T-helper 22 cell (primary cell): ENCODE measurements at places on chromosomes 1 and 21.

GRCh38 chr1:243819438-243819839 lies 30.6 kb downstream of the AKT3 start:
- no peak for DNase-seq

- no peak for DNase-seq
Measured at GRCh38 chr1:8540261-8540941, 222.5 kb downstream of the SLC45A1 start.

- no peak for DNase-seq
Measured at GRCh38 chr1:31441558-31441957, 28.5 kb downstream of the SERINC2 start.

DNA sequence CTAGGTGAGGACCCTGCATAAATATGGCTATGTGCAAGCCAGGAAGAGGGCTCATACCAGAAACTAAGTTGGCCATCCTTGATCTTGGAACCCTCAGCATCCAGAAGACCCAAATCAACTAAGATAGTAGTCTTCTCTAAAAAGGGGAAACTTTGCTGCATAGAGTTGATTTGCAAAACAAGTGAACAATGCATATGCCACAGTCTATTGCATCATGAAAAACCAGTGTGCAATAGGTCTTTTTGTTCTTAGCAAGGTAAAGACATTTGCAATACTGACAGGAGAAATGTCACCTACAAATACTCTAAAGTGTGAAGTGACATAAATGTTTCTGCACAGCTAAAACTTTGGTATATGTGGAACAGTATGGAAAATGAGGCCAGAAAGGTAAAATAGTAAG lies 2.0 kb upstream of the IFI16 start:
- no peak for DNase-seq

DNA sequence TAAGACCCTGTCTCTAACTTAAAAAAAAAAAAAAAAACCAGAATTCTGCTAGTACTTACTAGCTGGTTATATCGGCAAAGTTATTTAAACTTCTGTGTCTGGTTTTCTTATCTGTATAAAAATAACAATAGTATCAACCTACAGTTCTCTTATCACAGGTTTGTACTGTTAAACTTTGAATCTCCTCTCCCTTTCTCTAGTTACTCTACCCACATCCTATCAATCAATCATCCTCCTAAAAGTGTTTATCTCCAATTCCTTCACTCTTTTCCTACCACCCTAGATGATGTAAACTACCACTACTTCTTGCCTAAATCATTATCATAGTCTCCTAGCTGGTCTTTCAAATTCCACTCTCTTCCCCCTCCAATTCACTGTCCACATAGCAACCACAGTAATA lies 27.6 kb downstream of the USP33 start:
- DNase-seq = no peak

DNA sequence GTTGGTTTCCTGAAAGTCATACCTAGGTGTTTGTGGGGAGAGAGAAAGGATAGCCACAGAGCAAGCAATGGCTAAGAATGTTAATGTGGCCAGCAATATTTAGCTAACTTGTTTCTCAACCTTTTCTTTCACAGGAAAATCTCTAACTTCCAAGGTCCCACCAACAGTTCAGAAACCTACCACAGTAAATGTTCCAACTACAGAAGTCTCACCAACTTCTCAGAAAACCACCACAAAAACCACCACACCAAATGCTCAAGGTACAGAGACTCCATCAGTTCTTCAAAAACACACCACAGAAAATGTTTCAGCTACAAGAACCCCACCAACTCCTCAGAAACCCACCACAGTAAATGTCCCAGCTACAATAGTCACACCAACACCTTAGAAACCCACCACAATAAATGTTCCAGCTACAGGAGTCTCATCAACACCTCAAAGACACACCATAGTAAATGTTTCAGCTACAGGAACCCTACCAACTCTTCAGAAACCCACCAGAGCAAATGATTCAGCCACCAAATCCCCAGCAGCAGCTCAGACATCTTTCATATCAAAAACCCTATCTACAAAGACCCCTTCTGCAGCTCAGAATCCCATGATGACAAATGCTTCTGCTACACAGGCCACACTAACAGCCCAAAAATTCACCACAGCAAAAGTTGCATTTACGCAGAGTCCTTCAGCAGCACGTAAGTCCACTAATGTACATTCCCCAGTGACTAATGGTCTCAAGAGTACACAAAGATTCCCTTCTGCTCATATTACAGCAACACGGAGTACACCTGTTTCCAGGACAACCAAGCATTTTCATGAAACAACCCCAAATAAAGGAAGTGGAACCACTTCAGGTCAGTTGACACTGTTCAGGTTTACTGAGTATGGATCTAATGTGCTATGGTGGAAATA lies 15.3 kb downstream of the CD55 start:
- no peak for DNase-seq

- no peak for DNase-seq
Measured at GRCh38 chr21:30579346-30579745, 10.9 kb downstream of the KRTAP22-2 start.

DNA sequence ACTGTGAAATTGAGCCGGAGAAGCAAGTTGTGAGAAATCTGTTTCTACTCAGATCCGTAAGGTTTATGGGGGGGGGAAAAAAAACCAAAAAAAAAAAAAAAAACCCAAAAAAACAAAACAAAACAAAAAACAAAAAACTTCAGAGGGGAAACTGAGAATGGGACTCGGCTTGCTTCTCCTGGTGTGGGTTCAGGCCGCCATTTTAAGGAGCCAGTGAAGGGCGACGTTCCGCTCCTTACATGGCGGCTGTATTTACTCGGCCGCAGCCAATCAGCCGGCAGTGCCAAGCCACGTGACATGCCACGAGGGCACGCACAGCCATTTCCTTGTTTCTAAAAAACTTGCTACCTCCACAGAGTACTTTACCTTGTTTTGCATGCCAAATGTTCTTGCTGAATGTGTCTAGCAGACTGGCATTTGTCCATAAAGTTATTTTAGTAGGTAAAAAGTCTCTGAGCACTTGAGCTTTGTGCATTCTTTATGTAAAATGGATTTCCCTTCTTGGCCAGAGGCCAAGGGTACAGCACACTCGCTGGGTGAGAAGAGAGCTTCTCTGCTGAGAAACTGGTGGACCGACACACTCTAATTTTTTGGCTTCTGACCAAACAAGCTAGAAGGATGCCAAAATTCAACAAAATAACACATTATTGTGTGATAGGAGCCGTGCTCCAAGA lies 101.8 kb downstream of the NFIA start:
- no peak for DNase-seq

DNA sequence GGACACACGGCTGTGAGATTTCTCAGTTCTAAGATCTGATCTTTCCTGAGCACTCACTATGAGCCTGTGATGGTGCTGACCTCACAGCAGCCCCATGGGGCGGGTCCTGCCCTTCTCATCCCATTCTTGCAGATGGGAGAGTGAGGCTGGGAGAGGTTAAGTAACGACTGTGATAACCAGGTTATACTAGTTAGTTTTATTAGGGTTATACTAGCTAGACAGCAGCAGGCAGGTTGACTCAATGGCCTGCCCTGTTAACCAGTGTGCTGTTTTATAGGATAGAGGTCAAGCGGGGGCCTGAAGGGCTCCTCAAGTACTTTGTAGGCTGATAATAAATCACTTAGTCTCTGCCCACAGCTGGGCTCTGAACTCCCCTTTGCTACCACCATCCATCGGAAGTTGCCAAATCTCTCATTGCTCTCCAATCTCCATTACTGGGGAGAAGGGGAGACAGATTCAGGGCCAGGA lies 4.8 kb downstream of the CNTN2 start:
- no peak for DNase-seq

- DNase-seq = no peak
Measured at GRCh38 chr1:66552829-66553228, 18.9 kb downstream of the SGIP1 start.

DNA sequence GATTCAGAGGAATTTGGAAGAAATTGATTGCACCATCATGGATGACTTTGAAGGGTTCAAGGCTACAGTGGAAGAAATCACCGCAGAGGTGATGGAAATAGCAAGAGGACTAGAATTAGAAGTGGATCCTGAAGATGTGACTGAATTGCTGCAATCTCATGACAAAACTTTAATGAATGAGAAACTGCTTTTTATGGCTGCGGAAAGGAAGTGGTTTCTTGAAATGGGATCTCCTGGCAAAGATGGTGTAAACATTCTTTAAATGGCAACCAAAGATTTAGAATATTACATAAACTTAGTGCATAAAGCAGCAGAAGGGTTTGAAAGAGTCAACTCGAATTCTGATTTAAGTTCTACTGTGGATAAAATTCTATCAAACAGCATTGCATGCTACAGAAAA lies 698.6 kb downstream of the PLA2G4A start:
- DNase-seq = no peak

- DNase-seq = peak; percentile 65
Measured at GRCh38 chr1:12618965-12619791, 1.2 kb upstream of the DHRS3 start.

- no peak for DNase-seq
Measured at GRCh38 chr1:223456747-223457146, 63.5 kb downstream of the CCDC185 start.

- DNase-seq = no peak
Measured at GRCh38 chr1:219206350-219206749, 32.7 kb downstream of the LYPLAL1 start.

DNA sequence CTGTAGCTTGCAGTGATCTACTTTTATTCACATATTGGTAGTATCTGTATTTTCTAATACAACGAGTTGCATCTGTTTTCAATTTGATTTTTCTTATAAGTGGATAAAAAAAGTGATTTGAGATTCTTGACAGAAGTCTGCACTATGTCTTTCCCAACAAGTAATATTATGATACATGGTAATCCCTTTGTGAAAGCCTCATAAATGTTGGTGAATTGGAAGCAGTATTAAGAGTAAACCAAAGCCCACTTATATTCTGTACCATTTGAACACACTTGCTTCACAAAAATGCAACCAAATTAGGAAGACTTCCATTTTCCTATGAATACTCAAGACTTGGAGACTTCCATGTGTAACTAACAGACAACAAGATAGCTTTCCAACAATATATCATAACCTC lies 172.0 kb downstream of the HMCN1 start:
- no peak for DNase-seq

DNA sequence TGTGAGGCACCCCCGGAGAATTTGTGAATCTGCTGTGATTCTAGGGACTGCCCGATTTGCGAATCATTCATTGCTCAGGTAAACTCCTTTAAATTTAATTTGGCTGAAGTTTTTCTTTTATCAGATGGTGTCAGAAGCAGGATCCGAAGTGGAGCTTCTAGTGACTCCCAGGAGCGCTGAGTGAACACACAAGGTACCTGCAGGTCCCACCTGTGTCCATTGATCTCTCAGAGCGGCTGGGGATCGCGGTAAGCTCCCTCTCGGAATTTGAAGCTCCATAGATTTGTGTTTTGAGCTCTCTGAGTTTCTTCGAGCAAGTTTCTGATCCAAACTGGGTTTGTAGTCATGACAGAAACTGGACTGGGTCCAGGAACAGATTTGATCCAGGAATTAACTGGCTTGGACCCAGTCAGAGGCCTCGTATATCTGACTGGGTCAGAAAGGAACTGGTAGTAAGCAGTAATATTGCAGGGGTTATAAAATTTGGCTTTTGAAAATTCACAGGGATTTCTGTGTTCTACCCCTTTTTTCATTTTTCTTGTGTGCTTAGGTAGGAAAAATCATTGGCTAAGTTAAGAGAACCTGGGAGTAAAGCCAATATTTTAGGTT lies 56.2 kb upstream of the EDEM3 start:
- no peak for DNase-seq

DNA sequence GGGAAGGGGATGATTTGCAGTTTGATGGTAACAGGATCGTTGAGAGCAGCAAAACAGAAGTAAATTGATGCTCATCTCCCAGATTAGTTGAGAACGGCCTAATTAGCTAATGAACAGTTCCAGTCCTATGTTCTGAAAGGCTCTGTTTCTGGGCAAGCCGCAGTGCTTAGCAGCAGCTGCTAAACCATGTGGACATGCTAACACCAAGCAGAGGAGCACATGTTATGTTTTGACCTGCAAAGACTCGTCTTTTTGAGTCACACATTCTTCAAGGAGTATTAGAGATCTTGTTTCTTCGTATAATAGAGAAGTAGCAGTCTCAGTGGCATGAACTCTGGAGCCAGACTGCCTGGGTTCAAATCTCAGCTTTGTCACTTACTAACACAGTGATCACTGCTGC lies 58.1 kb downstream of the CACNA1E start:
- DNase-seq = no peak

GRCh38 chr1:4115191-4115900 lies 215.3 kb upstream of the C1orf174 start:
- DNase-seq = no peak

DNA sequence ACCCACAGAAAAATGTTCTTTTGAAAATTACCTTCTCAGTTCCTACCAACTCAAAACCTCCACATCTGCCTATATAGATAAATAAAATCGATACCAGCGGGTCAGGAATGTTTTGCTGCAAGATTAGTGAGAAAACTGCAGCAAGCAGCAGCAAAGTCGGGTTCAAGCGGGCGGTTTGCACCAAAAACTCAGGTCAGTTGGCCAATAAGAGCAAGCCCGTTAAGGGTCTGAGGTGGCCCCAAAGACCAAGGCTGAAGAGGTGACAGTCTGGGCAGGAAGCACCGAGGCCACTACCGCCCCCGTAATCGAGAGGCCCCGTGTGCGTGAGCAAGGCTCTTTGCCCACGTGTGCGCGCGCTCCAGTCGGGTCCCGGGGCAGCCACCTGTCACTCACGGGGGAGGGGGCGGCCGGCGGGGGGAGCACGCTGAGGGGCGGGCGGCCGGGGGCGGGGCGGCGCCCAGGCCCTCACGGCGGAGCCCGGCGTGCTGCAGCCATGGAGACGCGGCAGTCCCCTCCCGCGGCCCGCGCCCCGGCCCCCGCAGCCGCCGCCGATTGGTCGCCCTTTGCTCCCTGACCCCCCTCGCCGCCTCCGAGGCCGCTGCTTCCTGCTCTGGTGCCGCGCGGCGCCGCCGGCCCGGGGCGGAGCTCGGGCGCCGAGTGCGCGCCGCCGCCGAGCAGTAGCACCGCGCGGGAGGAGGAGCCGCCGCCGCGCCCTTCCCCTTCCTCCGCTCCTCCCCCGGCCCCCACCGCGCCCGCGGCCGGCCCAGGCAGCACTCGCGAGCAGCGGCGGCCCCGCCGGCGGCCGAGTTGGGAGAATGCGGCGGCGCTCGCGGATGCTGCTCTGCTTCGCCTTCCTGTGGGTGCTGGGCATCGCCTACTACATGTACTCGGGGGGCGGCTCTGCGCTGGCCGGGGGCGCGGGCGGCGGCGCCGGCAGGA lies at the start of gene GALNT2:
Gene GALNT2 (plus strand): TSS at position 773 of the 939 bp plus-strand sequence. CDS start 43 bp downstream, at position 816.
- peak; percentile 85 for DNase-seq

DNA sequence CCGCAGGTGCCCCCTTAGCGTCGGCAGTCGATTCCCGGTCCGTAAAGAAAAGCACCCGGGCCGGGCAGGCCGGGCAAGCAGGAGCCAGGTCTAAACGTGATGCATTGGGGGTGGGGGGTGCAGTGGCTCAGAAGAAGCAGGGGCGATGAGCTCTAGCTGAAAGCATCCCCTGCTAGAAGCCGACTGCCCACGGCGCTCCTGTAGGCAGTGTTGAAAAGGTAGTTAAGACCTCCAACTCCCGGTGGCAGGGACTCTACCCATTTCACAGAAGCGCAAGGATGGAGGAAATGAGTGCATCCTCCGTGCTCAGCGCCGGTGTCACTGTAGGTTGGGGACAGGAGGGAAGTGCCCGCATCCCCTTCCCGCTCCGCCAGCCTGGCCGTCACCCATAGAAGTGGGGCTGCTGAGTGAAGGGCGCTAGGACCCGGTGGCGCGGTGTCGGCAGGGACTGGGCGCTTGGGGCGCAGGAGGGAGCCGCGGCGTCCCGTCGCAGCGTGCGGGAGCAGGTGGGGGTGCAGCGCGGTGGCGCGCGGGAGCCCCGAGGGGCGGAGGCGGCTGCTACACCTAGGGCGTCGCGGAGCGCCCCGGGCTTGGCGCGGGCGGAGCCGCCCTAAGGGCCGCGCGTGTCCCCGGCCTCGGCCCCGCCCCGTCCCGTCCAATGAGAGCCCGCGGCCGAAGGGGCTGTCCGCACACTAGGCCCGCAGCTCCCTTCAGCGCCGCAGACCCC lies at the start of gene WNT2B:
Gene WNT2B (plus strand): TSS at position 688 of the 727 bp plus-strand sequence. CDS start 298 bp downstream, outside the sequence.
- DNase-seq = peak; percentile 40
